ENCODE measurements at places on chromosomes 4 and X.

DNA sequence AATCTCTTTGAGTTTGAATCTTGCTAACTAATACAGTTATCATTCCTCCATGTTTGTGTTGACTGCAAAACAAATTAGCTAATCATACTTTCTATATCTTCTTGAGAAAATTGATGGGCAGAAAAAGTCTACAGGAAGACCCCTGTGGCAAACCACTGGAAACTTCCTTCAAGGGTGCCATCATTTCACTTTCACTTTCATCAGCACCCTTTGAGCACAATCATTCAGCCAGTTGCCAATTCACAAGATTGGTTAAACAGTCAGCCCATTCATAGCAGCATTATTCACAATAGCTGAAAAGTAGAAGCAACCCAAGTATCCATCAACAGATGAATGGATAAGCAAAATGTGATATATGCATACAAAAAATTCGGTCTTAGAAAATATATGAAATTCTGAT is 101.5 kb downstream of the CCDC160 start:
- no peak for DNase-seq

DNA sequence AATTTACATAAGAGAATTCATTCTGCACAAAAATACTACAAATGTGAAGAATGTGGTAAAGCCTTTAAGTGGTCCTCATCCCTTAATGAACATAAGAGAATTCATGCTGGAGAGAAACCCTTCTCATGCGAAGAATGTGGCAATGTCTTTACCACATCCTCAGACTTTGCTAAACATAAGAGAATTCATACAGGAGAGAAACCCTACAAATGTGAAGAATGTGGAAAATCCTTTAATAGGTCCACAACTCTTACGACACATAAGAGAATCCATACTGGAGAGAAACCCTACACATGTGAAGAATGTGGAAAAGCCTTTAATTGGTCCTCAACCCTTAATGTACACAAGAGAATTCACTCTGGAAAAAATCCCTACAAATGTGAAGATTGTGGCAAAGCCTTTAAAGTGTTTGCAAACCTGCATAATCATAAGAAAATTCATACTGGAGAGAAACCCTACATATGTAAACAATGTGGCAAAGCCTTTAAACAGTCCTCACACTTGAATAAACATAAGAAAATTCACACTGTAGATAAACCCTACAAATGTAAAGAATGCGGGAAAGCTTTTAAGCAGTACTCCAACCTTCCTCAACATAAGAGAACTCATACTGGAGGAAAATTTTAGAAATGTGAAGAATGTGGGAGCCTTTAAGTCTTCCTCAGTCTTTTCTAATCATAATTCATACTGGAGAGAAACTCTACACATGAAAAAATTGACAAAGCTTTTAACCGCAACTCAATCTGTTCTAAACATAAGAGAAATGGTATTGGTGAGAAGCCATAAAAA is 37.4 kb downstream of the ZNF718 start:
- DNase-seq, result no peak

GRCh38 chr4:158255727-158256324 is 45.5 kb downstream of the TMEM144 start:
- DNase-seq, result peak; percentile 48

- no peak for DNase-seq
Measured at GRCh38 chr4:6502147-6502546, 29.7 kb upstream of the PPP2R2C start.

DNA sequence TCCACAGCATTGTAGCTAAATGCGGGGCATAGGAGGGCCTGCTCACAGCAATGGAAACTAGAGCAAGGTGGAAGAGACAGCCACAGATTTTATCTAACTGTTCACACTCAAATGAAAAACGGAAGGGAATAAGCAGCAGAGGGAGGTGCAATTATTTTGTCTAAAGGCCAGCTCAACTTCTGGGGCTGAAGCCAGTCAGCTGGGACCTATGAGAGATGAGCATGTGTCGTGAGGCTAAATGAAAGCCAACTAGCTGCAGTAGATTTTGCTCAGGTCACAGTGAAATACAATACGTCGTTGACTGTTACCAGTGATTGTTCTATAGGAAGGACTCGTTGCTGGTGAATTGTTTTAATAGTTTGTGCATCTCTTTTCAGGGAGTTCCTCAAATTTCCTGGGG is 26.4 kb upstream of the FGFBP2 start:
- no peak for DNase-seq

DNA sequence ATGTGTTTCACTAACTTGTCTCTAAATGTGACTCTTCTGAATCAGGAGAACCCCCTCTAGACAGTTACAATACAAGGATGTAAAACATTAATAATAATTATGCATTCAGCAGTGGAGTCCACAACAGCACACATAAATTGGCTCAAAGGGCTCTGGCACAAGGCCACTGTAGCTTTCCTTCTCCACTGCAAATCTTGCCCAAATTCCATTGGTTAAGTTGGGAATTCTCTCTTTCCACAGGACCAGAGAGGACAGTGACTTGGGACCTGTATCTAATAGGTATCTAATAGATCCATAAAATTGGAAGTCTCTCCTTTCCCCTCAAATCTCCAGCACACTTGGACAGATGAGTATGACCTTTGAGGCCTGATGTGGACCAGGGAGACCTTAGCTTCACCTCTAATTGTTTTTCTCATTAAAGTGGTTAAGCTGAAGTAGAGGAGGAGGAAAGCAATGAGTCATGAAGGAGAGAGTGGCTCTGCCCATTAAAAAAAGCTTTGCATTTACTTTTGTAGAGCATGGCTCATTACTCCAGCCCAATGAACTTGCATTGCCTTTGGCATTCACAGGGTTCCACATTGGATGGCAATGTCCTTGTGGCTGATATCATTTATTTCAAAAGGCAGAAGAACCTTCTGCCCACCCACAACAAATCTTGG is 72.3 kb upstream of the SH3RF1 start:
- DNase-seq, result peak; percentile 84

- DNase-seq, result no peak
Measured at GRCh38 chrX:9888953-9889470, 78.1 kb upstream of the CLDN34 start.

DNA sequence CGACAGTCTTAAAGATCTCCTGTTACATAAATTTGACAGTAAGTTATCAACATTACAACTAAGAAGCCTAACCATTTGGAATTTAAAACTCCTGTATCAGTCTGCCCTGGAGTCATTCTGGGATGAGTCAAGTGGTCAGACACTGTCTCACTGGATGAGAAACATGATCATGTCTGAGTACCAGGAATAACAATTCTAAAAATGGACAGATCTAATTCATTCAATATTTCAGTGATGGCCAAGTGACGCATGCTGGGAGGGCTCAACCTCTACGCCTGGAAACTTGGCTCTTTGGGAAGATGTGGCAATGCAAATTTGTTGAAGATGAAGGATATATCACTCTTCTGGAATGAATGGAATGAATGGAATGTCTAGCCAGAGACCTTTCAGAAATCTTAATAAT is 1427.2 kb downstream of the STIM2 start:
- DNase-seq, result peak; percentile 94

GRCh38 chrX:29890004-29890403 is 325.4 kb upstream of the MAGEB2 start:
- DNase-seq, result peak; percentile 69

DNA sequence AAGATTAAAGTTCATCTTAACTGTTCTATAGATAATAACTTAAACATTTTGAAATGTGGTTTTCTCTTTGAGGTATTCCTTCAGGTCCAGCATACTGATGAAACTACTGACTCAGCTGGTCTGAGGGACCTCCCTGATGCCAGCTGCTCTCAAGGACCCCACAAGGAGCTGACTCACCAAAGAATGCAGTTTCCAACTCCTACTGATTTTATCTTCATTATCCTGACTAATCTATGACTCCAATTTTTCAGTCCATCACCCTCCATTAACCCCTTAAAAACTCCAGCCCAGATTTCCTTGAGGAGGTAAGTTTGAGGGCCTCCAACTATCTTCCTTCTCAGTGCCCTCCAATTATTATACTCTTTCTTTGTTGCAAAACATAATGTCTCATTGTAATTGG is 1.4 kb upstream of the UGT2B4 start:
- DNase-seq, result peak; percentile 85

- DNase-seq, result no peak
Measured at GRCh38 chrX:97126020-97126419, 242.3 kb downstream of the RPA4 start.

- DNase-seq, result no peak
Measured at GRCh38 chr4:47118192-47118929, 87.0 kb downstream of the GABRB1 start.

- no peak for DNase-seq
Measured at GRCh38 chr4:25624616-25625015, 31.0 kb upstream of the SLC34A2 start.

- peak; percentile 49 for DNase-seq
Measured at GRCh38 chr4:15317246-15317645, 110.6 kb upstream of the C1QTNF7 start.

DNA sequence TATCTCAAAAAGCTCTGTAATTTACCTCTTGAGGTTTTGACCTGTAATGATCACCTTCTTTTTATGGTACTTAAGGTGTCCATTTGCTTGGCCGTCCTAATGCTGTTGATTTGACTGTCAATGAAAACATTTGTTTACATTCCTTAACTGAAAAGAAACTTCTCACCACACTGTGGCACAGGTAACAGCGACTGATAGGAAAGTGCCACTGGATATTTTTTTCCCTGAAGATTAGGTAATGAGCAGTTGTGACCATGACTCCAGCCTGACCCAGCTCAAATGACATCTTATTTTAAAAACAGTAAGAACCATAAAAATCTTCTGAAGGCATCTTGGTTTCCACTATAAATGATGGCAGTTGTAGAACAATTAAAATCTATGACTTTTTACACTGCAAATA is 87.6 kb downstream of the HHIP start:
- no peak for DNase-seq

DNA sequence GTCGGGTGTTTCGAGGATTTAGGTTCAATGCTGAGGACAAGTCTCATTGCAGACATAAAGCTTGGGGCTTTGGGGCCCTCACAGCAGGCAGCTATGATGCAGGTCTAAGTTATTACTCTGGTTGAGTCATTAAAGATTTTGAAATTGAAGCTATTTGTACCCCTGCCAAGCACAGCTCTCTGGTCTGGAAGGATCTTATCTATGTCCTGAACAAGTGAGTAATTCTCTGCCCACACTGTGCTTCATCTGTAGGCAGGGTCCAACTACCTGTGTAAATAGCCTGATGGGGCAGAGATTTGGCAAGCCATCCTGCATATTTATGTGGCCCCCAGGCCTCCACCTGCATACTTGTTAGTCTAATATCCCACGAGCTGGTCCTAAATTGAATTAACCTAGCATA is 41.4 kb upstream of the MAGEA4 start:
- DNase-seq, result peak; percentile 96

GRCh38 chr4:71550220-71551165 is 211.7 kb downstream of the SLC4A4 start:
- DNase-seq, result peak; percentile 55

DNA sequence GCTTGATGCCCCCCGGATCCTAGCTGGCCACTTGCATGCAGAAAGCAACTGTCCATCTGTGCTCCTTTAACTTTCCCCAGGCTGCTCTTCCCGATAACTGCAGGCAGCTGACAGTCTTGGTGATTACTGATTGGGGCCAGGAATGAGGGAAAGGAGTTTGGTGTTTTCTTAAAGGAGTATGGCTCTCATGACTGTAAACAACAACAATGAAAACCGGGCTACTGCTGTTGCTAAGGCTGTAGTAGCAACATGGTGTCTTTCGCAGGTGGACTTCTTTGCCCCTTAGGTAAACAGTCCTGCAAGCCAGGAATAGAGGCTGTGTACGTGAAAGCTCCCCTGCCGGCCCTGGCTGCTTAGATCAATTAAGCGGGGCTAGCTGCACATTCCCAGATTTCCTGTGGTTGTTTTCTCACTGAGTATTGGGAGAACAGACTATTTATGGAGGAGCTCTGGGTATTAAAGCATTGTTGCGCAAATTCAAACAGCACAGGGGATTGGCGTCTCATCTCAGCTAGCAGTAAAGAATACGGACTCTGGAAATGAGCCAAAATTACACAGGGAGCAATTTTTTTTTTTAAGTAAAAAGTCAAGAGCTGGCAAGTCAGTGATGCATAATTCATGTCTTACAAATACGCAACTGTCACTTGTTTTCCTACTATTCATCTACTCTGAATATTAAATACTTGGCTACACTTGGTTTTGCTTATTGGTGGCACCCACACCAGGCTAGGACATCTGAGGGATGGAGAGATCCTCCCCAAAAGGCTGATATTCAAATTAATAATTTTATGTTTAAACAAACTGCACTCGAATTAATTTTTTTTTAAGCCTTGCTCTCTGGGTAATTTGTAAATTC is 61.6 kb upstream of the NAP1L5 start:
- DNase-seq, result no peak

GRCh38 chrX:118548841-118549240 is 53.2 kb downstream of the DOCK11 start:
- DNase-seq, result no peak

DNA sequence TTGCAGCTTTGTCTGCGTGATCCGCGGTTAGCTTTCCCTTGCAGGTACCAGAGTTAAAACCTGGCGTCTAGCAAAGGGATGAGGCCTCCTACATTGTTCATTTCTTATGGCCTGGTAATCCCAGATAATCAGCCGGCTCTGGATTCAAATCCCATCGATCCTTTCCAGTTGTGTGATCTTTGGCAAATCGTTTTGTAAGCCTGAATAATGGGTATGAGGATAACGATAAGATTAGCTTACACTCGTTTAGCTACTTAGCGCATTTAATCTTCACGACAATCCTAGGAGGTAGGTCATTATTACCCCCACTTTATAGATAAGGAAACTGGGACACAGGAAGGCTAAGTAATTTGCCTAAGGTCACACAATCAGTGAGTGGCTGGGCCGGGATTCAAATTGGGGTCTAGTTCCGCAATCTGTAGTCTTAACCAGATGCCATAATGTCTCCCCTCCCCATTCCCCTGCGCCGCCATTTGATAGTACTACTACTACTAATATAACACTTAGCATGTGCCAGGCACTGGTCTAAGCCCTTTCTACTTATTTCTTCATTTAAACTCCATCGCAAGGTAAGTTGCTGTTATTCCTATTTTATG is 1.7 kb upstream of the UBA1 start:
- no peak for DNase-seq

Data from M059J (cell line).